Smooth muscle cell of the coronary artery (primary cell): ENCODE measurements at places on chromosomes 2 and 18. TPM values are rescaled to one million over a fixed set of nuclear protein-coding genes. Genes with fewer than 3 reads are reported as not detected.

The GALNT13 gene
- 0.45 TPM in 1 of 2 replicates, not detected in the other for total RNA-seq

The B3GNT7 gene
- 0.75 TPM in 1 of 2 replicates, not detected in the other for total RNA-seq

The CYP27C1 gene
- 0.08 TPM in 1 of 2 replicates, not detected in the other for total RNA-seq

The GBX2 gene
- total RNA-seq = 0.60 TPM in 1 of 2 replicates, not detected in the other

The ZC3H6 gene
- 3.3 and 3.4 TPM in 2 replicates for total RNA-seq

The GAL3ST2 gene
- total RNA-seq = 0.23 TPM in 1 of 2 replicates, not detected in the other

The SMAD4 gene
- total RNA-seq = 62.1 and 117 TPM in 2 replicates

The YIPF4 gene
- total RNA-seq = 11.6 and 12.9 TPM in 2 replicates

The C2orf66 gene
- total RNA-seq = 0.08 TPM in 1 of 2 replicates, not detected in the other

The SYT4 gene
- not detected in 2 replicates for total RNA-seq

The AQP12A gene
- not detected in 2 replicates for total RNA-seq

The CDH2 gene
- 16.1 and 337 TPM in 2 replicates for total RNA-seq

The C18orf63 gene
- total RNA-seq = not detected in 2 replicates

The PTMA gene
- total RNA-seq = 615 and 1,560 TPM in 2 replicates

The RAB17 gene
- total RNA-seq = 0.45 TPM in 1 of 2 replicates, not detected in the other

The FNDC4 gene
- 15.9 and 31.8 TPM in 2 replicates for total RNA-seq

The RFX8 gene
- total RNA-seq = 0.30 and 2.8 TPM in 2 replicates

The TSPYL6 gene
- under 0.01 TPM in 1 of 2 replicates, not detected in the other for total RNA-seq

The LHCGR gene
- total RNA-seq = not detected in 2 replicates

The HOXD8 gene
- 0.23 and 1.9 TPM in 2 replicates for total RNA-seq

The ANKRD30BL gene
- not detected in 2 replicates for total RNA-seq

The IL36B gene
- not detected in 2 replicates for total RNA-seq

The CIDEA gene
- not detected in 2 replicates for total RNA-seq

The FAM161A gene
- total RNA-seq = 1.3 and 1.9 TPM in 2 replicates
